ENCODE measurements at places on chromosomes 2 and 18.

GRCh38 chr2:129379411-129379810 is 600.1 kb upstream of the RAB6C start:
- DNase-seq = no peak

DNA sequence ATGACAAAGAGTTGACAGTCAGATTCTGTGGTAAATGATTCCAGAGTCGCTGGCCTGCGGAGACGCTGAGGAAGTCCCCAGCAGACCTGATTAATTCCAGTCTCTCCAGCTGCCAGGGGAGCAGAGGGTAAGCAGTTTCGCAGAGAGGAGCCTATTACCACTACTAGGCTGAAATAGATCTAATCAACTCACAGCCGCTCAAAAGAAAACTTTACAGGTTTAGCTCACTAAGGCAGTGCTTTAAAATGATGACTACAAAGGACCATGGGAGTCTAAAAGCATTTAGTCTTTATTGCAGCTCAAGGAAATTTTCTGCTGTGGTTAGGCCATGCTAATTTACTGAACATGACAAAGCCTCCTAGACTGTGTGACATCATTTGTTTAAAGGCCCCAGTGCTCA is 445.6 kb upstream of the POU3F3 start:
- peak; percentile 36 for DNase-seq

DNA sequence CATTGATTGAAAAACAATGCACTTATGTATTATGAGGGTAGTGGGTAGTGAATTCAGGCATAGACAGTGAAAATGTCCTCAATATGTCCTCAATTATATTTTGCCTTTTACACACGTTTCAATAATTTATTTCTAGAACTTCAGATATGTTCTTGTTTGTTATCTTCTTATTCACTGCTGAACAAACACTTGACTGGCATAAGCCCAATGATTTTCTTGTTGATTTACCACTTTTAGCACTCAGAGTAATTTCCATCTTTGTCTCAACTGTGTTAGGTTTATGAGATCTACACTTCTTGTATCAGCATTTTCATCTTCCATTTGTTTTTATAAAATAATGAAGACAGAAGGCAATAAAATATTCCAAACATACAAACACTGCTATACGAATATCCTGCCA is 61.8 kb upstream of the DCC start:
- DNase-seq = no peak

DNA sequence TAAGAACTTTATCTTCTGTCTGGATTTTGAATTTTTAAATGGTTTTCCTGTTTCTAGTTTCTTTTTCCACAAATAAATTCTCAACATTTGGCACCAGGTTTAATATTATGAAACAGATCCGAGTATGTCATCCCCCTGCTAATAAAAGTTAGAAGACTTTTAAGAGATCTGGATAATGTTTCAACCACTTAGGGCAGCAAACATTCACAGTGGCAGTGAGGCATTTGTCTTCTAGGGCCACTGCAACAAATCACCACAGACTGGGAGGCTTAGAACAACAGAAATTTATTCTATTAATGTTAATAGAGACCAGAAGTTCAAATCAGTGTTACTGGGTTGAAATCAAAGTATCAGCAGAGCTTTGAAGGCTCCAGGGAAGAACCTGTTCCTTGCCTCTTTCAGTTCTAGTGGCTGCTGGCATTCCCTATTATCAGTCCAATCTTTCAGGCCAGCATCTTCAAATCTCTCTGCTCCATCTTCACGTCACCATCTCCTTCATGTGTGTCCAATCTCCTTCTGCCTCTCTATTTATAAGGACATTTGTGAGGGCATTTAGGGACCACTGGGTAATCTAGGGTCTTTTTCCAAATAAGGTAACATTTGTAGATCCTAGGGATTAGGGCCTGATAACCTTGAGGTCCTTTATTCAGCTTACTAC is 23.4 kb downstream of the ACSL3 start:
- no peak for DNase-seq

DNA sequence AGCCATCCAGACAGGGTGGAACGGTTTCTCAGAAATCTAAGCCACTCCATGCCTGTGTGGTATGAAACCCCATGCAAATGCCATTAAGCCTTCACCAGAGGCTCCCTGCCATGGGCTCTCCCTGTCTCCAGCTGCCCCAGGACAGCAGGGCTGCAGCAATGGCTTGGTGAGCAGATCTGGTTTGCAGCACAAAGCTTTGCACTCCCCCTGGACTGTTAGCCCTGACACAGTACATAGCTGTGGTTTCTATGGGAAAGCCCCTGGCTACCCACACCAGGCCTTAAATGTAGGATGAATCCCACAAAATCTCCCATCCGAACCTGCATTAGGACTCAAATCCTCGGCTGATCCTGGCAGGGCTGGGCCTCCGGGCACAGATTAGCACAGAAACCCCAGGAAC is 291.6 kb downstream of the TNS1 start:
- no peak for DNase-seq

DNA sequence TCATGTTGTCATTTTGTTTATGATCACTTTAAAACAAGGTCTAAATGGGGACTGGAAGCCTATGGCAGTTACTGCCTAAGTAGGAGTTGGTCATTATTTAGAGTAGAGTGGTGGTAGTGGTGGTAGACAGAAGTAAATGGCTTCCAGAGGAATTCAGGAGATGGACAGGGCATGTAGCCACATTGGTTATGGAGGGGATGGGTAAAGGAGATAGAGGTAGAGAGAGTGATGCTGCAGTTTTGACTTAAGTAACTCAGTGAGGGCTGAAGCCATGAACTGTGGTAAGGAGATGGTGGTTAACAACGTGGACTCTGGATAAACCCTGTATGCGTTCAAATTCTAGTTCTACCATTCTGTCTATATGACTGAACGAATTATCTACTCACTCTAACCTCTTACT is 61.6 kb upstream of the NOSTRIN start:
- DNase-seq = no peak

DNA sequence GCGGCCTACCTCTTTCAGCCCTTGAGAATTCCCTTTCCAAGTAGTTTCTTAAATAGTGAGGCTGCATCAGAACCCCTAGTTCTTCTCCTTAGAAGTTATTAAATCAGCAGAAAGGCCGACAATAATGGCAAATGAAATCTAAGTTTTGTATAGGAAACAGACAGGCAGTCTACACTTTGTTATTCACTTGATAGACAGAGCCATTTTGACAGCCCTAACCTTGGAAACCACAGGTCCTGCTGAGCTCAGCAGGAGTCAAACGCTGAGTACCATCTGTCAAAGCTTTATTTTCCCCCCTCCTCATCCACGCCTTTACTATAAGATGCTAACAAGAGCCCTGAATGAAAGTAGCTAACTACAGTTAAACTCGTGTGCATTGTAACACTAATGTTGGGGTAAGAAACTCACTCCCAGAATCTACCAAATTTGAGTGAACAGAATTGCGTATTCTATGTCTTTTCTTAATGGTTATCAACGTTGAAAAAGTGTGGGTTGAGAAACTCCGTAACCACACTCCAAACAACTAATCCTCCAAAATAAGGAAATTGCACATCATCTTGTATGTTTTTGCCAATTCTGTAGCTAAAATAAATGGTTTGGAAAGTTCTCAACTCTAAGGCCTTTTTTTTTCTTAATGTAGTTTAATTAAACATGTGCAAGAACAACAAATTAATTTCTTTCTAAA is 90.6 kb upstream of the EFEMP1 start:
- DNase-seq = peak; percentile 52

DNA sequence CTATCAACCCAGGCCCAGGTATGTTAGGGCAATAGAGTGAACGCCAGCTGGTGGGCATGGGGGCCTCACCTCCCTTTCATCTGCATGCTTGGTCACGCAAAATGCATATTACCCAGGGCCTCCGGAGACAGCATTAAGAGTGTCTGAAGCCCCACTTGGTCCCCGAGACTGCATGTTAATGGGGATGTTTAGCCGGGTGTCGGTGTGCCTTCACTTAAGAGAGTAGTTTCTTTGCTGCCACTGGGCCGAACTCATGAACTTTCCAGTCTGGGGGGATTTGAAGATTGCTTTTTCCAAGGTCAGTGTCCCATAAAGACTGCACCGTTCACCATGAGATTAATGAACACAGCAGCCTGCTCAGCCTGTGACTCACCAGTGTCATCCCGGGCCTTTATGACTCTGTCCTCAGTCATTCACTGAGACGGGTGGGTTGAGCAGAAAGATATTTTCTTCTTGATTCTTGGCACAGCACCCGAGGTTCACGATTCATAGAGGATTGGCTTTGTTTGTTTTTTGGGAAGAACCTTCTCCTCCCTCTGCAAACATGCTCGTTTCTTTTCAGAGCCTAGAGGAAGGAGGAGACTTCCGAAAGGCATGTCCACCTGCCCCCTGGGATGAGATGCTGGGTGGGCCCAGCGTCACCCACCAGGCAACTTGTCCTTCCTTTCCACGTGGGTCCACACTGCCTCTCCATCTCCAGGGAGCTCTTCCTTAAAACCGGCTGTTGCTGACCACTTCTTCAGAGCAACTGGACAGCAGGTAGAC is 199.1 kb downstream of the GLI2 start:
- no peak for DNase-seq

DNA sequence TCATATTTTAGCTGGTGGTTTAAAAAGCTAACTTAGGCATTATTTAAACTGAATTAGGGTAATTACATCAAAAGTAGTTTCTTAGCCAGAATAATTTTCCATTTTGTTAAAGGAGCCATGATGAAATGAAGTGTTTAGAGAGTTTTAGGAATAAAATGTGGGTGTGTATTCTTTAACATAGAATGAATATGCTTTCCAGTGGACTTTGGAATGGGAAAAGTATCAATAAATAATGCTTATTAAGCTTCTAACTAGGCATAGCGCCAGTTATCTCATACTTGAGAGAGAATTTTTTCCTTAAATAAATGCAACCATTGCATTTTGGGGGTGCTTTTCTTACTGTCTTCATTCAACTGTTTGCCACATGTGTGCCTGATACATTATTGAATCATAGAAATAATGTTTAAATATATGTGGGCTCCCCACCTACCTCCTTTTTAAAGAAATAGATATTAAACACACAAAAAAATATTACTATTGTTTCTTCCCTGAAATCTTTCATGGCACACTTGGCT is 90.4 kb downstream of the CAMKMT start:
- no peak for DNase-seq

GRCh38 chr2:1769703-1770422 is 25.5 kb upstream of the PXDN start:
- no peak for DNase-seq

- no peak for DNase-seq
Observed at GRCh38 chr2:28639836-28640235, 111.8 kb upstream of the PPP1CB start.

DNA sequence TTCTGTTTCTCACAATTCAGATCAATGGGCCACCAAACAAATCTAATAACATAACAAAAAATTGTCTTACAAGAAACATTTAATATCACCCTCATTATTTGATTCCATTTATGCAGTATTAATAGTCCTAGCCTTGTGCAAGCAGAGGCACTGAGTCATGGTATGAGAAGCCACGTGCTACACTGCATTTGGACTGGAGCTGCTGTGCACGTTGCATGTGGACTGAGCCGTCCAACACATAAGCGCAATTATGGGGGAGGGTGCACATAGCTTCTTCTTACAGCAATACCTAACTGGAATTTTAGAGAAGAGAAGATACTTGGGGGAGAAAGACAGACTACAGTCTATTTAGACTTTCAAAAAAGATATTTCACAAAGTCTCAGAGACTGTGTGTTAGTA is 329.6 kb upstream of the ID2 start:
- DNase-seq = no peak

GRCh38 chr2:173654161-173654895 is 299.7 kb downstream of the CDCA7 start:
- DNase-seq = no peak

- DNase-seq = no peak
Observed at GRCh38 chr2:215994911-215995310, 18.4 kb downstream of the MREG start.

DNA sequence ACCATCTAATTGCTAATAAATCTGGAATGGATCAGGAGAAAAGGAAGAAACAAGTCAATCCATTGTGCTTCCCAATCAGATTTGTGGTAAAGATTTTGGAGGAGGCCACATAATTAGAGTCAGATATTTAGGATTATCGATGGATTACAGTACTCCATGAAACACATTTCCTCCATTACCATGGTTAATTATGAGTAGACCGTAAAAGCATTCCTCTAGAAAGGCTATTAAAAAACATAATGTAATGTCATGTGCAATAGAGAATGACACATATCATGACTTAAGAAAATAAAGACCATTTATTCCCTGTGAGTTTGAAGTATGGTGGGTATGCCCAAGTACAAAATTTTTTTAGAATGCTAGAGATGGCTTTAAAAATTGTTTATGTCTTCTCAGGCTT is 96.1 kb downstream of the ITGA4 start:
- no peak for DNase-seq

GRCh38 chr18:35267809-35268208 is 22.2 kb downstream of the ZSCAN30 start:
- no peak for DNase-seq

DNA sequence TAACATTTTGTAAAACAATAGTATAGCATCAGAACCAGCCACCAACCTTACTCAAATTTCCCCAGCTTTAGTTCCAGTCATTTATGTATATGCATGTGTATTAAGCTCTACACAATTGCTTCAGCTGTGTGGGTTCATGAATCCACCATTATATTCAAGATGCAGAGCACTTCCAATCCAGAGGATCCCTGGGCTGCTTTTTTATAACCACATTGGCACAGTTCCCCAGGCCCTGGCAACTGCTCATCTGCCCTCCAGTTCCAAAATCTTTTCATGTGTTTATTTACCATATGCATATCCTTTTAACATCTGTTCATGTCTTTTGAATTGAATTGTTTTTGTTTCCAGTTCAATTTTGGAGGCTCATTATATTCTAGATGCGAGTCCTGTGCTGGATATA is 482.9 kb upstream of the HS6ST1 start:
- peak; percentile 25 for DNase-seq

DNA sequence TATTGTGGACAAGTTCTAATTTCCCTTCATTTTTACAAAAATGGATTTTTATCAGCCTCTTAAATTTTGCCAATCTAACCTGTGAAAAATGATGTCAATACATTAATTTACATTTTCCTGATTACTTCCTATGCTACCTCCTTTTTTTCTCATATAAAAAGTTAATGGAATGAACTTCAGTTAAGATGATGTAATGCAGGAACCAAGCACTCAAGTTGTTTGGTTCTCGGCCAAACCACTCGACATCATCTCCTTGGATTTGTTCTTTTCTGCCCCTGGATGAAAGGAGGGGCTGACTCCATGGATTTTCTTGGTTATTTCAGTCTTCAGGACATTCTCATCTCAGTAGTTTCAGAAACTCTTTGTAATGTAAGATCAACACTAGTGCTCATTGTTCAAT is 253.1 kb upstream of the NXPH2 start:
- no peak for DNase-seq

- DNase-seq = no peak
Observed at GRCh38 chr2:34419856-34420255, 820.8 kb upstream of the FAM98A start.

- no peak for DNase-seq
Observed at GRCh38 chr18:22303927-22304326, 113.8 kb downstream of the CTAGE1 start.

GRCh38 chr2:66874411-66874810 is 439.5 kb downstream of the MEIS1 start:
- DNase-seq = no peak

DNA sequence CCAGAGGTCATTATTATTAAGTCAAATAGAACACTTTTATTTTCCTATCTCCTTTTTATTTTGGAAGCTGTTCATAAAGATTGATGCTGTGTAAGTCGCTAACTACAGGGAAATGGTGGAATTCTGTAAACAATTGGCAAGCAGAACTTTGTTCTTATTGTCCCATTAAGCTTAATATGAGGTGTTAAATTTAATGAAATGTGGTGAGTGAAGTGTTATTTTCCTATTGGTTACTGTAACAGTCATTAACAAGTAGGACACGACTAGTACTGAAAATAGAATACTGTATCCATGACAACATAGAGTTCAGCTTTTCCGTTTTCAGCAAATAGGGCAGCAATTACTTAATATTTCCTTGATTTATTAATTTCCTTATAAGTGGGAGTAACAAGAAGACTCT is 279.1 kb upstream of the ZEB2 start:
- no peak for DNase-seq

Data from DMS 273 treated with DMSO at 0.1 percent for 48 hours (cell line).